ENCODE measurements at places on chromosomes 1 and 21. TPM values are rescaled to one million over a fixed set of nuclear protein-coding genes. Genes with fewer than 3 reads are reported as not detected.

AADACL3 gene
- polyA plus RNA-seq, result not detected

TNFRSF14 gene
- polyA plus RNA-seq, result 57.5 TPM

DIO1 gene
- polyA plus RNA-seq, result 0.04 TPM

C1orf141 gene
- not detected for polyA plus RNA-seq

GCSAML gene
- 0.06 TPM for polyA plus RNA-seq

SYCP1 gene
- not detected for polyA plus RNA-seq

THEM5 gene
- polyA plus RNA-seq, result 1.5 TPM

TIE1 gene
- 4.2 TPM for polyA plus RNA-seq

MANEAL gene
- 3.1 TPM for polyA plus RNA-seq

GNG5 gene
- polyA plus RNA-seq, result 104 TPM

PTGFR gene
- polyA plus RNA-seq, result 0.20 TPM

CELA3A gene
- polyA plus RNA-seq, result 2.6 TPM

TNFRSF9 gene
- polyA plus RNA-seq, result 0.12 TPM

OR6K3 gene
- polyA plus RNA-seq, result not detected

ARHGEF16 gene
- 20.6 TPM for polyA plus RNA-seq

KLF17 gene
- 0.14 TPM for polyA plus RNA-seq

PGLYRP4 gene
- 3.1 TPM for polyA plus RNA-seq

S100A11 gene
- 5,583 TPM for polyA plus RNA-seq

Data from esophagus (tissue), 2 donors.